Stimulated activated CD4-positive, alpha-beta T cell treated with anti-CD3 and anti-CD28 coated beads, Interleukin-12 subunit alpha, Interleukin-12 subunit beta, amount 100 ng/mL, for 48 hours (primary cell): ENCODE measurements at places on chromosomes 6 and 20.

GRCh38 chr6:96923871-96924493 is 546 bp upstream of the KLHL32 start:
- DNase-seq, result no peak

GRCh38 chr6:157050537-157051265 is 272.6 kb downstream of the TMEM242 start:
- DNase-seq, result no peak

- DNase-seq, result no peak
These were observed 161.4 kb downstream of the TBC1D7 start for GRCh38 chr6:13166916-13167315.

DNA sequence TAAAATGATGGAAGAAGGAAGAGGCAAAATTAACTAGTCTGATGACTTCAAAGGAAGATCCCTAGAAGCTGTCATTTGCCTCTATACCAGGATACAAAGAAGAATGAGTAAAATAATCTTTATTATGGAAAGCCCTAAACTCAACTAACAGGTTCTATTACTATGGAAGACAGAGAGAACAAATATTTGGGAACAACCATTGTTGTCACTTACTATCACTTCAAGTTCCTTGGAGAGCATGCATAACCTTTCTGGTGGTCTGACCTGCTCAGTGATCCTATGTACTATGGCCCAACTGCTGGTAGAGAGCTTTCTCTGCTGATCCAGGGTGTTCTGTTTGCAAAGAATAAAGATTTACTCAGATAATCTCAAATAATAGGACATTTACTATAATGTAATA is 62.8 kb upstream of the TASP1 start:
- no peak for DNase-seq

DNA sequence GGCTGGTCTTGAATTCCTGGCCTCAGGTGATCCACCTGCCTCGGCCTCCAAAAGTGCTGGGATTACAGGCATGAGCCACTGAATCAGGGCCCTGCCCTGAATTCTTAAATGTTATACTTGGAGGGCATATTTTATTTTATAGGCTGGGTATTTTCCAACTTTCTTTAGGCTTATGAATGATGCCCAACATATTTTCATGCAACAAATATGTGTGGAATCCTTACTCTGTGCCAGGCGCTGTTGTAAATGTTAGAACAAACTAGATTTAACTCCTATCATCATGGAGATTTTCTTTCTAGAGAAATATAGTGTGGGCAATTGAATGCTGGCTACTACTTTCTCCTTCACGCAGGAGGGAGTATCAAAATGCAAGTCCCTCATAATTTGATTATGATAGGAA is 71.2 kb downstream of the SAMD5 start:
- no peak for DNase-seq

DNA sequence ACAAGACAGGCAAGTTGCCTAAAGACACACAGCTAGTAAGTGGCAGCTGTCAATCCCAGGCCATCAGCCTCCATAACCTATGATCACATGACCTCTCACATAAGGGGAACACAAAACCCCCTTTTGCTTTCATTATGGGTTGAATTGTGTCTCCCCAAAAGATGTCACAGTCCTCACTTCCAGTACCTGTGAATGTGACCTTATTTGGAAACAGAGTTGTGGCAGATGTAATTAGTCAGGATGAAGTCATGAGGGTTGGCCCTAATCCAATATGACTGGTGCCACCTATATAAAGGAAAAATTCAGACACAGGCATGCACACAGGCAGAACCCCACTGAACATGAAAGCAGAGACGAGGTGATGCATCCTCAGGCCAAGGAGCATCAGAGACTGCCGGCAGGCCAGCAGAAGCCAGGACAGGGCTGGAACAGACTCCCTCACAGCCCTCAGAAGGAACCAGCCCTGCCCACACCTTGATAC is 33.6 kb downstream of the GFOD1 start:
- no peak for DNase-seq

DNA sequence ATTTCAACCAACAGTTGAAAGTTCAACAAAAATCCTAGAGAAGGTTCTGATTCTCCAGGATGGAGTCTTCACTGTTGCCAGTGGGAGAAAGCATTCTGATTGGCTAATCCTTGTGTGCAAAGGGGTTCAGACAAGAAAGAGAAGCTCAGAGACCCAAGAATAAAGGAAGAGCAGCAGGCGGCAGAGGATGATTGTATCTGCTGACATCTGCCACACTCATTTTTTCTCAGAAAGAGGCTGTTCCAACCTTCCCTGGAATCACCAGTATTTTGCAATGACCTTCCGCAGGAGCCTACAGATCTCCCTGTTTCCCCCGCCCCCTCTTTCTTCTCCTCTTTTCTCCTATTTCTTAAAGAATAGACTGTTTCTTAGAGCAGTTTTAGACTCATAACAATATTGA is 376.7 kb downstream of the CDH26 start:
- DNase-seq, result no peak

DNA sequence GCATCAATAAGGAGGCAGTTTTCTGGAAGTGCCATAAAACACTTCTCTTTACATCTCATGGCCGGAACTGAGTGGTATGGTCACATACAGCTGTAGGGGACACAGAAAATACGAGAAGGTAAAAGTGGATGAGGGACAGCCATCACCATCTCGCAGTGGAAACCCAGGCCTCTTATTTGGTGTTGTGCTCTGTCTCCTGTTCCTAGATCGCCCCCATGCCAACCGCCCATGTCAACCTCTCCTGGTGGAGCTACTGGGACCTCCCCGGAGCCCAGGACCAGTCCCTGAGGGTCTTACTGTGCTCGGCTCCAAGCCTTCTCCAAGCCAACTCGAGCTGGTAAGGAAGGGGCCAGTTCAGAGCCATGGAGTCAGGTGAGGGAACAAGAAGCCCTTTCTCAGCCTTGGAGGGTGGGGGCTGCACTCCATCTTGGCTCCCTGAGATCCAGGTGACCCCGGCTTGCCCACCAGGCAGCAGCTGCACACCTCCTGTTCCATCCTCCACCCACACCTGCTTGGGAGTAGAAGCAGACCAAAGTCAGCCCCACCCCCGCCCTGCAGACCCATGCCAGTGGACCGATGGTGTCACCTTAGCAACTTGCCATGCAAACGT is 149.0 kb upstream of the CST7 start:
- no peak for DNase-seq

GRCh38 chr6:133499662-133500061 is 258.5 kb downstream of the EYA4 start:
- DNase-seq, result no peak

GRCh38 chr6:167663316-167663715 is 163.4 kb upstream of the AFDN start:
- DNase-seq, result no peak

- no peak for DNase-seq
These were observed 312.0 kb downstream of the SOX4 start for GRCh38 chr6:21905531-21905930.

GRCh38 chr6:162181741-162182401 is 545.7 kb downstream of the PRKN start:
- DNase-seq, result no peak

GRCh38 chr20:2483504-2483903 is 12.9 kb upstream of the SNRPB start:
- no peak for DNase-seq

DNA sequence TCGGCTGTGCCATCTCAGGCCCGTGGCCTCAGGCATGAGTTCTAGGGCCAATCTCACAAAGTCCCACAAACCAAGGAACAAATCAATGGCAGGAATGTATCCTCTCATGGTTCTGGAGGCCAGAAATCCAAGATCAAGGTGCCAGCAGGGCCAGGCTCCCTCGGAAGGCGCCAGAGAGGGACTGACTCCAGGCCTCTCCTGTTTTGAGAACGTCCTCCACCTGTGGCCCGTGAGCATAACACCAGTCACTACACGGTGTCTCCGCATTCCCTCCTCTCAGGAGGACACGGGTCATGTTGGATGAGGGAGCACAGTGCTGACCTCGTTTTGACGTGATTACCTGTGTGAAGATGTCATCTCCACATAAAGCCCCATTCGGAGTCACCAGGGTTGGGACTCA is 45.0 kb upstream of the SMOC2 start:
- DNase-seq, result no peak

DNA sequence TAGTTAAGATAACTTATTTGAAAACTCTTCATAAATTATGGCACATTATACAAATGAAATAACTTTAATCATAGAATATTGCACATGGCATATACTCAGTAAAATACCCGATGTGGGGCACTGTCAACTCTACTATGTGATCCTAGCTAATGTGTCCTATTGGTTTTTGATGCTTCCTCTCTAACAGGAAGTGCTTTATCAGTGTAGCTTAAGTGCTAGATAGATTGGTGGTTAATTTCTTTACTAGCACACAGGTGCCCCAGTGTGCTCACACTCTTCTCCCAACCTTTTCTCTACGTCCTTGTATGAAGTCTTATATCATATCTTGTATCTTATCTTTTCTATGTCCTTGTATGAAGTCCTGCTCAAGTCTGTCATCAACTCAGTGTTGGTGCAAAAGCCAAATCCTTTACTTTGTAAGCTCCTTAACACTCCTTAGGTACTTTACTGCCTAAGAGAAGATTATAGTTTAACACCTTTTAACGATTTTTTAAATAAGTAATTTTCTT is 358.9 kb downstream of the CENPW start:
- DNase-seq, result no peak

DNA sequence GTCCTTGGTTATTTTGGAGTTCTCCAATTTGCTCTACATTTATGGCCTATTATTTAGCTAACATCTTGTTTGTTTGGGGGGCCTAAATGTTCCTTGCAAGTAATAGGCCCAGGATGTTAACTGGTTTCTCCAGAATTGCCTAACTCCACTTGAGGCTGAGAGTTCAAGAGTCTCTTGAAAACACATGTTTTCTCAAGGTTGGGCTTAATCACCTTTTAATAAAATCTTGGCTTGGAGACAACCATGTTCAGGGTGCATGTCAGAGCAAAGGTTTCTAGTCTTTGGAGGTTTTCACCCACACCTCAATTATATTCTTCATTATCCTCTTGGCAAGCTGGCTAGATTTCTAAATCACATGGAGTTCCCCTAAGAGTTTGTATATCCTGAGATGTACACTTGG is 54.2 kb downstream of the KLHL31 start:
- no peak for DNase-seq

- no peak for DNase-seq
These were observed 82.2 kb downstream of the ANKRD60 start for GRCh38 chr20:58146081-58146745.

DNA sequence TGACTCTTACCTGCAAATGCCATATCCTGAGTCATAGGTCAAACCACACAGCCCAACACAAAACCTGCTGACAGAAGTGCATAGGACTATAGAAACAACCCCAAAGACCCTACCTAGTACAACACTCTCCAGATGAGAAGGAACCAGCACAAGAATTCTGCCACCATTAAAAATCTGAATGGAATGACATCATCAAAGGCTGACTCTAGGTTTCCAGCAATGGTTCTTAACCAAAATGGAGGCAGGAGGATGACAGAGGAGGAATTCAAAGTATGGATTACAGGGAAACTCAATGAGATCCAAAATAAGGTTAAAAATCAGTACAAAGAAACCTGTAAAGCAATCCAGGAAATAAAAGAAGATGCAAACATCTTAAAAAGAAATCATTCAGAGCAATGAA is 31.2 kb downstream of the OR14J1 start:
- no peak for DNase-seq

DNA sequence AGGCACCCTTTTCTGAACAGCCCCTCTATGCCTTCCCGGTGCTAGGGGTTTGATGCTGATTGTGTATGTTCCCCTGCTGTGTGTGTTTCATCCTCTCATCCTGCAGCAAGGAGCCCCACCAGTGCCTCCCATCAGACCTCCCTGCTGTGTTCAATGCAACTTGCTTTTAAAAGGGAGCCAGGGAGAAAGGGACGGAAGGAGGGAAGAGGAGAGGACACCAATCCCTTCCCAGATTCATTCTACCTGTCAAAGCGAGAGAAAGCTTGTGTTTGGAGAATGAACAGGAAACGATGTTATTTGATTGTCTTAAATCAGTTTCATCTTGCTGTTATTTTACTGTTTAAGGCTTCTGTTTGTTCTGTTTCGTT is 259.2 kb downstream of the ADGB start:
- DNase-seq, result no peak

DNA sequence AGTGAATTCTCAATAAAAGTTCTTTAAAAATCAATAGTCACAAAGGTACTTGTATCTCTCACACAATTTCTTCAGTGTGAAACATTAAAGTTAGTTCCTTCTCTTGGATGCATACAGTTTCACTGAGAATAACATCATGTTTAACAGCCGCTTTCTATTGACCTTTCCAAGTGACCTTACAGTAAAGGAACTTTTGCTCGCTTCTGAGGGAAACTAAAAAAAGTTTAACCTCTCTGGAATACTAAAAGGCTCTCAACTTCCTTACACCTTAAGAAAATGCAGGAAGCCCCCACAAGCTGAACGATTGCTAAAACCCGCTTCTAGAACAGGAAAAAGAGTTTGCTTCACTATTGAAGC is 1.3 kb downstream of the RRAGD start:
- DNase-seq, result no peak

- DNase-seq, result no peak
These were observed 103.9 kb downstream of the IPCEF1 start for GRCh38 chr6:154252678-154253077.

DNA sequence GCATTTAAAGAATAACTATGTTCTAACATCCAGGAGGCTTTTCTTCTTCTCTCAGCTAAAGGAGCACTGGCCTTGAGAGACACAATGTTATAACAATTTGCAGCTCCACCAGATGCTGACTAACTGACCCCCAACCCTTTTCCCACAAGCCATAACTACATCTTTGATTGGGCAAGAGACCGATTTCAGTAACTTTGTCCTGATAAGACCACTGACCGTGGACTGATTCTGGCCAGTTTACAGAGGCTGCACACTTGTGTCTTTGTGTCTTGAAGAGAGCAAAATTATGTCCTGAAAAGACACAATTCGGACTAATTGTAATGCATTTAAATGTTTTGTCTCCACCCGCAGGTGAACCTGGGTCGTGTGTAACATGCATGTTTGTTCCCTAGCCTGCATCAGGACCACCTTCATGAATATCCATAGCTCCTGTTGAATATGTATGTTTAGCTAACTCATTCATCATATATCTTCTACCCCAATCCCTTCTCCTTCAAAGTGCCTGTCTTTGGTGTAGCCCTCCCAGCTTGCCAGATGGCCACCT is 22.3 kb downstream of the ABRACL start:
- no peak for DNase-seq

GRCh38 chr6:124433387-124434160 is 528.7 kb upstream of the RNF217 start:
- DNase-seq, result no peak

DNA sequence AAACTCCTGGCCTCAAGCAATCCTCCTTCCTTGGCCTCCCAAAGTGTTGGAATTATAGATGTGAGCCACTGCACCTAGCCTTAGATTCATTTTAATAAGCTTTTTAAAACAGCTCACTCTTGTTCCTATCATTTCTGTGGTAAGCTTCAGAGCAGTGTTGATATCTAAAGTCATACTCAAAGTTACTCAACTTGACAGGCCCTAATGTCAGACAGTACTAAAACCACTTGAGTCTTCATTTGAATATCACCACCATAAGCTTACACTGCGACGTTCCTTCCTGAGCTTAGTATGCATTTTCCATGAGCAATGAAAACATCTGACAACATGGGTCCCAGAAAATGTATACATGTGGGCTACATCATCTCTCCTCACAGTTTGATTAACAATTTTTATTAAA is 6.0 kb downstream of the FUCA2 start:
- no peak for DNase-seq
